Heart right ventricle (tissue), 16 donors: ENCODE measurements at places on chromosomes 1 and 21. TPM values are rescaled to one million over a fixed set of nuclear protein-coding genes. Genes with fewer than 3 reads are reported as not detected.

The KRTAP7-1 gene
- not detected for total RNA-seq

The PNRC2 gene
- 129 TPM for total RNA-seq

- no peaks in the 10 kb centered on the region for H3K27me3 ChIP-seq
- no peak for DNase-seq
- H3K36me3 ChIP-seq = no peaks in the 10 kb centered on the region
- no peak overlapping the region for H3K27ac ChIP-seq
- no peak overlapping the region for H3K4me3 ChIP-seq
Measured at GRCh38 chr21:32921632-32922230, 104.0 kb upstream of the OLIG2 start.

GRCh38 chr1:194104247-194104844 lies 917.9 kb upstream of the B3GALT2 start:
- DNase-seq = no peak
- no peak overlapping the region for H3K4me3 ChIP-seq
- H3K27me3 ChIP-seq = no peaks in the 10 kb centered on the region
- H3K4me1 ChIP-seq = no peaks in the 10 kb centered on the region

DNA sequence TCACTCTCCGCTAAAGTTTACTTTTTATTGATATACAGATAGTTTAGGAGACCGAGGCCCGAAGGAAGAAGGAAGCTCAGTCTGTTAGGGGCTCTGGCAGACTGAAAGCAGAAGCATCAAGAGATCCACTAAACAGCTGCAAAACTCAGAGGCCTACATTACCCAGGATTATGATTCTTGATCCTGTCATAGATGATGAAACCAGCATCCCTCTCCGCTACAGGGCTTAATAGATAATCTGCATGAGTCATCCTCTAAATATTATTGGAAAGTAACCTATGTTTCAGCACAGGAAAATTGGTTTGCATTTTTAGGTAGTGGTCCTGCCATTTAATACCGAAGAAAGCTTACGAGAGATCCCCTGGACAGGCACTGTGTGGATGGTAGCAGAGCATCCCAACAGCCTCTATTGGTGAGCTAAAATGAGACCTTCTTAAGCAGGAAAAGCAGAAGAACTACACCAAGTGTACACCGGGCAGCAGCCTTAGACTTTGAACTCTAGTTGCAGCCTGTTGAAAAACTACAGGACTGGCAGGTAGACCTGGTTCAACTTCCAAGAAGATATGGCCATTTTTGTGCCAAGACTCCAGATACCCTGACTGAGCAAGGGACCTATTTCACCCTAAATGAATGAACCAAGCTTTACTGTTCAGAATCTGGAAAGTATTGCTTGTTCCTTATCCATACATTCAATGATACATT lies 6.8 kb downstream of the CASQ2 start:
- H3K36me3 ChIP-seq = no peaks in the 10 kb centered on the region
- H3K4me1 ChIP-seq = peaks cover 22% of the 10 kb centered on the region
- no peak for DNase-seq
- no peaks in the 10 kb centered on the region for H3K27me3 ChIP-seq
- no peak overlapping the region for H3K27ac ChIP-seq

- H3K27ac ChIP-seq = no peak overlapping the region
- H3K4me1 ChIP-seq = no peaks in the 10 kb centered on the region
- DNase-seq = peak; percentile 13
- no peaks in the 10 kb centered on the region for H3K27me3 ChIP-seq
Measured at GRCh38 chr1:169576241-169576934, 9.9 kb downstream of the F5 start.

The EVI5 gene
- 31.5 TPM for total RNA-seq
